ENCODE measurements at places on chromosomes 2 and 18.
A peak's percentile ranks its signal among the peaks of the same experiment; 100 is the strongest.

- DNase-seq, result peak; percentile 3
Measured at GRCh38 chr2:99827296-99827999, 314.9 kb downstream of the AFF3 start.

DNA sequence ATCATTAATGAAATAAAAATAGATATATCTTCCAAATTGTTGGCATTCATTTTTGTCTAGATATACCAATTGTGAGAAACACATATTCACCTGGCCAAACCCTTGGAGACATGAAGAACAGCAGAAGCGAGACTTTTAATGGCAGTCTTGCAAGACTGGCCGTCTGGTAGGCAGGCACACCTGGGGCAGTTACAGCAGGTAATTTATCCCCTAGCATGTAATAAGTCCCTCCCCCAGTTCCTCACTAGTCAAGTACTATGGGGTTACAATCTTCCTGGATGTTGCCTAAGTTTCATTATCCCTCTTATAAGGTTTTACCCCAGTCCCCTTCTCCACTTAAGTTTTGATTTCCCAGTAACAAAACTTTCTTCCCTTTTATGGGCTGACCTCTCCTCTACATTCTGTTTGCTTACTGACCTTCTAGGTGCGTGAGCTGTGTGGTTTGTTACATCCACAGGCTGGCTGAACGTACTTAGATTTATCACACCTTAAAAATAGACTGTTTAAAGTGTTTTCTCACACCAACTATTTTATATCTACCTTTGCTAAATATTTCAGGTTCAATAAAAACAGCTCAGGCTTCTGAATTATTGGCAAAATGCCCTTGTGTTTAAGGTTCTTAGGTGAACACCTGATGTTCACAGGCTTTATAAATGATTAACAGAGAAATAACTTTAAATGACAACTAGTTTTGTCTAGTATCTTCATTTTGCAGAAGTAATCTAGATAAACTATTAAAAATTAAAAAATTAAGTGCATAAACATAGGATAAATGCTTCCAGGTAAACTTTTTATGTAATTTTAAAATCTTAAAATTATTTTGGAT is 365.0 kb upstream of the TFPI start:
- no peak for DNase-seq

GRCh38 chr2:178530625-178531142 is 50.4 kb downstream of the PLEKHA3 start:
- no peak for DNase-seq

DNA sequence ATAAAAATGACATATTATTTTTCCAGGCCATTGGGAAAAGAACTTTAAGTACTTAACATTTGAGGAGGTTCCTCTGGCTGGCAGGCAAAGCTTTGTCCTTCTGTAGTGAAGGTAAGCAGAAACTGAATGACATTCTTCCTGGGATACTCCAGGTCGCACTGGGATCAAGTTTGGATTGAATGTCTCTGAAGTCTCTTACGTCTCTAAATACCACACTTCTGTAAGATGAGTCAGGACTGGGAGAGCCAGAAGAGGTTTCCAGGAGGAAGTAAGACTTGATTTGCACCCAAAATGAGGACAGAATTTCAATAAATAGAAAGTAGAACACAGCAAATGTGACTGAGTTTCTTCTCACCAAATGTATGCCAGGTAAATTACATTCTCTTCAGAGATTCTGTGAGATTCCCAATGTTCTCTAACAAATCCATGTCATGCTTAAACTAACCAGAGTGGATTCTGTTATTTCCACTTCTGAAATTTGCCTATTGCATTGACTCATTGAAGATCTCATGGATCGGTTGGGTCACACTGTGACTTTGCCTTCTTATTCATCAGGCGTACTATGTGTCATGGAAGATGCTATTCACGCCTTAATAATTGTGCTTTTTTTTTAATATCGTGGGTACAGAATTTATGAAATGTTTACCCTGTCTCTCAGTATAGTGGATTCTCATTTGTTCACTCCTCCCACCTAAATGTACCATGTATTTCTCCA is 25.5 kb upstream of the VIT start:
- no peak for DNase-seq

- DNase-seq, result no peak
Measured at GRCh38 chr2:37377187-37377532, 32.7 kb downstream of the QPCT start.

- DNase-seq, result no peak
Measured at GRCh38 chr2:30355306-30355705, 91.7 kb upstream of the LCLAT1 start.

DNA sequence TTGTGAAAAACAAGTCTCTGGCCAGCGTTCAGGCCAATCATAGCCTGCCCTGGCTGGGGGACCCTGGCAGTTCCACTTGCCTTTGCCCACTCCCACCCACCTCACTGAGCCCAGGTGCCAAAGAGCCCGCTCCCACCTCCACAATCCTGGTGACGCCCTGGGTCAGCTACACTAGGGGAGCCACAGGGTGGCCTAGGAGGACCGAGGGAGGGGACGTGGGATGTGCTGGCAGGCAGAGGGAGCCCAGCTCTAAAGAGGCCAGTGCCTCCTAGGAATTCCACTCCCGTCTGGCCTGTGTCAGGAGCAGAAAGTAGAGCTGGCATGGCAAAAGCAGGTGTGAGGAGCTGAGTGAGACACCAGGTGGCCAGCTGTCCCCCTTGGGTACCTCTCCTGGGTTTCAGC is 49.3 kb downstream of the TNS1 start:
- no peak for DNase-seq

GRCh38 chr2:1648241-1649102 is 95.8 kb downstream of the PXDN start:
- no peak for DNase-seq

GRCh38 chr2:35522450-35522849 is 833.1 kb upstream of the CRIM1 start:
- DNase-seq, result no peak

- DNase-seq, result no peak
Measured at GRCh38 chr2:46325182-46325928, 28.1 kb downstream of the EPAS1 start.

DNA sequence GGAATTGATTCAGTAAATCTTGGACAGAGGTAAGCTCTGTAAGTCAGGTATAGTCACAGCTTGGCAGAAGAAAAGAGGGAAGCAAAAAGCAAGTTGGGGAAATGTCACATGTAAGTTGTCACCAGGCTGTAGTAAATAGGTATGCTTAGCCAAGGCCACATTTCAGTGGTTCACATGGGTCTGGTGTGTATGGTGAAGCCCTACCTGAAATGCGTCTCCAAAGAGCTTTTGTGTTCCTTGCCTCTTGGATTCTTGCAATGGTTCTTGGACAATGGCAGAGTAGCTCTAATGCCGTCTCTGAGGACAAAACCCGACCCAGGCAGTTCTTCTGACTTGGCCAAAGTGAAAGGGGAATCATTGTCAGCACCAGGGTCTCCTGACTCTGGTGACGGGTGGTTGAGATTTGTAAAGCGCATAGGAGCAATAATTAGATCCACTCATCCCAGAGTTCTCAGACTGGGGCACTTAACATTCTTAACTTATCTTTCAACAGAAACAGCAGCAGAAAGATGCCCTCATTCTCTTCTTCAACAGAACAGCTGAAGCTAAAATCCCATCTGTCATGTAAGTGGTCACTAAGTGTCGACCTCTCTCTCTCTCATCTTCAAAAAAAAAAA is 34.4 kb upstream of the RPL37A start:
- no peak for DNase-seq

- no peak for DNase-seq
Measured at GRCh38 chr2:219823574-219823973, 196.1 kb downstream of the SLC4A3 start.

DNA sequence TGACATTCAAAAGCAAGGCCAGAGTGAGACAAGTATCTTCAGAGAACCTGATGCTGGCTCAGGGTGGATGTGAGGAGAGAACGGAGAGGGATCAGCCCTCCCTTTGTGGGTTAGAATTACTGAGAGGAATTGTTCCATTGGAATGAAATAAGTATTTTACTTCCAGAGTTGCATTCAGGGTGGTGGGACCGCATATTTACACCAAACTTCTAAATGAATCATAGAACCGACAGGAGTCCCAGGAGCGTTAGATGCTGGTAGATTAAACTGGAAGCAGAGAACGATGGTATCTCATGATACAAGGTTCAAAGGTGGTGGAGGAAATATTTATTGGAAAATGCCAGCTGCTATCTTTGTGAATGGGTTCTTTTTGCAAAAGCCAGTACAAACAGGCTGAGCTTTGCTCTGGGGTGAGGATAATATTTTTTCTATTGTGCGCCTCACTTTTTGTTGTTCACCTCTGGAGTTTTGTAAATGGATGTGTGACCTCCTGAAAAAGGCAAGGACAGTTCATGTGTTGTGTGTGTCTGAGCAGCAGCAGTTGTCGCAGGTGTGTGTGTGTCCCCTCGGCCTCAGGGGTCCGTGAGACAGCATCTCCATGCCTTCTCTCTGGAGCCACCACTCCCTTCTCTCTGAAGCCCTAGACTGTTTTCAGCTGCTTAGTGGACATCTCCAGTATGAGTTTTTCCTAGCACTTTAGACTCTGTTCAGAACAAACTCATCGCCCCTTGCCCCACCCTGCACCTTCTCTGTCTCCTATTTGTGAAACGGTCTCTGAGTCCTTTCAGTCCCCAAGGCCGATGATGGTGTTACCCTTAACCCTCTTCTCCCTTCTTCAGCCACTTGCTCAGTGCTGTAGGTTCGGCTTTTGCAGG is 17.8 kb downstream of the MTCL1 start:
- no peak for DNase-seq

DNA sequence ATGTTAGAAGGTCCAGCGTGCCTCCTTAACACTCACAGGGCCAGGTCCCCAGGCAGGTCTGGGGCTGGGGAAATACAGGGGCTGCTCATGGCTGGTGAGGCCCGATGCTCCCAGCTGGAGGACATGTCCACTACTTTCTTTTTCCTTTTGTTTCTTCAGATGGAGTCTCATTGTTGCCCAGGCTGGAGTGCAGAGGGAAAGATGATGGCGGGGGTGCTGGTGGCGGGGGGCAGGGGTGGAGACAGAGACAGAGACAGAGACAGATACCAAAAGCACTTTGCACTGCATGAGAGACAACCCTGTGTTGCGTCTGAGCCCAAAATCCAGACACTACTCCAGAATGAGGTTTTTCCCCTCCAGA is 211.0 kb downstream of the SH3BP4 start:
- no peak for DNase-seq

DNA sequence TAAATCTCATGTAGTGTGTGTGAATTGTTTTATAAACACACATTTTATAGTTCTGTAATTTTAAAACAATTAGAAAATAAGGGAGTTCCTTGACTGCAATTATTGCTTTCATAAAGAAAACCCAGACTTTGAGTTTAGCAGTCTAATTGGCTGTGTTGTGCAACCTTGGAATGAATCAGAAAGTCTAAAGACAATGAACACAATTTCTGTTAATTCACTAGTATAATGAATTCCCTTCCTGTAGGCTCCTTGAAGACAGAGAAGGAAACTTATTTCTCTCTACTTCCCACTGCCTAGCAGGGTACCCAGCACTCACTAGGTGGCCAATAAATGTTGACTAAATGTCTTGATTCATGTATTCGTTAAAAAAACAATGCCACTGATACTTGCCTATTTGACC is 79.9 kb downstream of the ANTXR1 start:
- DNase-seq, result no peak

GRCh38 chr18:495017-495416 is 5.5 kb downstream of the COLEC12 start:
- no peak for DNase-seq

GRCh38 chr2:236211296-236211695 is 43.1 kb upstream of the GBX2 start:
- no peak for DNase-seq

DNA sequence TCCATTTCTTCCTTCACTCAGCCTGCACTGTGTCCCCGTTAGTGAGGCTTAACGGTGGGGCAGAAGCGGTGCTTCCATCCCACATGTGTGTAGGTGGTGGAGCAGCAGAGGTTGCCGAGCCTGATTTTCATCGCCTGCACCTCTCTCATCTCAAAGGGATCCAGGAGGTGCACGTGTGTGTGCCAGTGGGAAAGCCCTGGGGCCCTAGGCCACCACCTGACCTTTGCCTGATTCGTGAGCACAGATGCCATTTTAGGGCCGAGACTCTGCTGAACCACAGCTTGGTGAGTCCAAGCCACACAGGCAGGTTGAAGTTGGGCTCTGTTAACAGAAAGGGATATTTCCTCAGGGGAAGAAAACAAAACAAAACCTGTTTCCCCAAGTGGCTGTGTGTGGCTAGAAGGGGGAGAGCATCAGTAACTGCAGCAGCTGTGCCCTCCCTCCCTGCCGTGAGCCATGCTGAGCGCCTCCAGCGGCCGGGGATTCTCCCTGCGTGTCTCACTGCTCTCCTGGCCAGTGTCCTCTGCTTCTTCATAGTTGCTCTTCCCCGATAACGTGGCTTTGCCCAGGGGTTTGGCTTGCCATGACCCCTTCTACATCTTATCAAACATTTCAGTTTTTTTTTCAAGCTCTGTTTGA is 81.5 kb downstream of the MAPRE2 start:
- DNase-seq, result peak; percentile 27

GRCh38 chr18:9536354-9537152 is 61.2 kb downstream of the RALBP1 start:
- DNase-seq, result no peak

GRCh38 chr2:116645155-116645554 is 1169.3 kb upstream of the DDX18 start:
- DNase-seq, result no peak

DNA sequence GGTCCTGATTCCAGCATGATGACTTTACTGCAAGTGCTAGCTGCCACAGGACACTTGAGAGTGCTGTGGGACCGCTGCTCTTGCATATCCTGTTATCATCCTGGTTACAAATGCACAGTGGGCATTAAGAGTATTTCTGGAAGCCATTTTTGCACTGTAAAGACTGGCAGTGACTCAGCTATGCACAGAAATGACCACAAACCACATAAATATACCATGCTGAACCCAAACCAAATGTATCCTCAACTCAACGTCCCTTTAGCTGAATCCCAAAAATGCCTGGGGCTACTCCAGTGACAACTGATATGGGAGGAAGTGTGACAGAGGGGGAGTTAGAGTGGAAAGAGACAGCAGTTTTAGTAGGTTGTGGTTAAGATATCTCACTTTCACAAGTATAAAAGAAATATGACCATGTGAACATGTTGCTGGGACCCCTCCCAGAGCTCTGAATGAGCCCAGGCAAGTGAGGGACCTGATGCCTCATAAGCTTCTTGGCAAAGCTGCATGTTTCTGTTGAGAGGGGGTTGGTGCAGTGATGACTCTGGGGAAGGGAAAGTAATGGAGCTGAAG is 37.3 kb downstream of the RHBDD1 start:
- DNase-seq, result no peak

DNA sequence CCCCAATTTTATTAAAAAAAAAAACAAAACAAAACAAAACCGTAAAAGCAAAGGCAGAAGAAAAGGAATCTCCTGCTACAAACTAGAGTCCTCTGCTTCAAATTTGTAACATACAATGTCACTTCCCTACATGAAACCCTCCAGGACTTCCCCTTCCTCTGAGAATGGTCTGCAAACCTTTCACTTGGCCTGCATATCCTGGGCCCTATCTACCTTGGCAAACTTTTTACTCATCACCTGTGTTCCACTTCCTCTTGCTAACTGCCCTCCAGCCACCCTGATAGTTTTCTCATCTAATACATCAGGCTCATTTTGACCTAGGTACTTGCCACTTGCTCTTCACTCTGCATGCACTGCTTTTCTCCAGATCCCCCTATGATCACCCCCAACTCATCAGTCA is 255.5 kb downstream of the ETAA1 start:
- DNase-seq, result no peak

- no peak for DNase-seq
Measured at GRCh38 chr18:48215876-48216638, 193.1 kb downstream of the ZBTB7C start.

GRCh38 chr2:29495536-29496060 is 380.4 kb downstream of the CLIP4 start:
- DNase-seq, result no peak
